ENCODE measurements at places on chromosomes 4 and X.

- no peak for DNase-seq
Observed at GRCh38 chr4:38570647-38571276, 93.2 kb upstream of the KLF3 start.

- no peak for DNase-seq
Observed at GRCh38 chr4:154231806-154232478, 259.7 kb downstream of the DCHS2 start.

DNA sequence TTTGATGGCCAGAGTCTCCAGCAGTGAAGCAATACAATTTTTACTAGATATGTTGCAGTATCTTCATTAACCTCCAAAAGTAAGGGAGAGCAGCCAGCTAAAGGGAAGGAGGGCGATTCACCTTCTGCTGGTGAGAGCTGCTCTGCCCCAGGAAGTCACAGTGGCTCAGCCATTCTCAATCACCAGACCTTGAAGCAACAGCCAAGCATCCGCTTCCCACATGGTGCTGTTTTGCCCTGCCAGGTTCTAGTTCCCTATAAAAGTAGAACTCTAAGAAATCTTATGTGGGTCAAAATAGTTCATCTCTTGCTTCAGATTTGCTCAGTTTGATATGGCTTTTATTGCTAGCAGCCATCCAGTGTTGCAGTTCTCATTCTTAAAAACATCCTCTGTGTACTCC lies 166.8 kb downstream of the STIM2 start:
- no peak for DNase-seq

- no peak for DNase-seq
Observed at GRCh38 chrX:118980761-118981160, 6.3 kb downstream of the LONRF3 start.

DNA sequence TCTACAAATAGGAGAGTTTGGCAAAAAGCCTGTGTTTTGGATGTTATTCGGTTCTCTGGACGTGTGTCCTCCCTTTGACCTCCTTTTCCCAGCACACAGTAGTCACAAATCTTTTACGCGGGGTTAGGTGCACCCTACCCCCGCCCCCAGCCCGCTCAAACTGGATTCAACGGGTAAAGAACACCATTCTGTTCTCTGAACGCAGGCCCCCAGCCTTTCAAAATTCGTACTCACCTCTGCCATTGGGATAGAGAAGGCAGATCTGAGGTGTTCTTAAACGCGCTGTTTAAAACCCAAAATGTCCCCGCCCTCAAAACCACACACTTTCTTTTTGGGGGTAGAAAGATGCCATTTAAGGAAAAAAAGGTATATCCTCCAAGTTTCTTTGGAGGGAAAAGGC lies 2.7 kb downstream of the LEF1 start:
- DNase-seq: no peak

DNA sequence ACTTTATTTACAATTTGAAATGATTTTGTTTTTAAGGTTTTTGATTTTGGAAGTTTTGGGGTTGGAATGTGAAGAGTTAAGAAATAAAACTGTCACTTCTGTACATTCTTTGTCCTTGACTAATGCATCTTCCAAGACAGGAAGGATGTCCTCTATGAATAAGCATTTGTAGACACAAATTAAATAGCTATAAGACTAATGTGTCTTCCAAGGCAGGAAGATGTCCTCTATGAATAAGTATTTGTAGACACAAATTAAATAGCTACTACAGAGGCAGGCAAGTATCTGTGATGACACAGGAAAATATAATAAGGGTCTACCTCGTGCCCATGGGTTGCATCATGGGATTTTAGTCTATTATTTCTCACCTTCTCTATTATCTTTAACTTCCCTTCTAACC lies 14.5 kb downstream of the PRSS48 start:
- peak; percentile 10 for DNase-seq

GRCh38 chr4:15459706-15460105 lies 10.0 kb upstream of the CC2D2A start:
- no peak for DNase-seq

GRCh38 chrX:12113321-12113720 lies 25.0 kb upstream of the FRMPD4 start:
- no peak for DNase-seq

Data from fibroblast of lung (primary cell).